ENCODE measurements at places on chromosomes 11 and 22.

DNA sequence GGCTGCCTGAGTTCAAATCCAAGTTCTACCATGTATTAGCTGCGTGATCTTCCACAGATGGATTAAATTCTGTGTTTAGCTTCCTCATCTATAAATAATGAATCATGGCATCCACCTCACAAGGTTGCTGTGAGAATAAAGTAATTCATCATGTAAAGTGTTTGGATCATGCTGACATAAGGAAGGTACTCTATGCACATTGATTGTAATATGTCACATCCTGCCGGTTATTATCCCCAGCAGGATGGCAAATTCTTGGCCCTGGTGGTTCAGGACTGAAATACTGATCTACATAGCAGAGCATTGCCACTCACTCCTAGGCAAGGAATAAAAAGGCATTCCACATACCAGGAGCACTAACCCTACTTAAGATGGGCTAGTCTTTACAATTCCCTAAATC is 40.8 kb downstream of the LGR4 start:
- DNase-seq = no peak

GRCh38 chr11:98069861-98070260 is 950.9 kb upstream of the CNTN5 start:
- no peak for DNase-seq

GRCh38 chr11:115126515-115127208 is 377.6 kb downstream of the CADM1 start:
- DNase-seq = no peak

DNA sequence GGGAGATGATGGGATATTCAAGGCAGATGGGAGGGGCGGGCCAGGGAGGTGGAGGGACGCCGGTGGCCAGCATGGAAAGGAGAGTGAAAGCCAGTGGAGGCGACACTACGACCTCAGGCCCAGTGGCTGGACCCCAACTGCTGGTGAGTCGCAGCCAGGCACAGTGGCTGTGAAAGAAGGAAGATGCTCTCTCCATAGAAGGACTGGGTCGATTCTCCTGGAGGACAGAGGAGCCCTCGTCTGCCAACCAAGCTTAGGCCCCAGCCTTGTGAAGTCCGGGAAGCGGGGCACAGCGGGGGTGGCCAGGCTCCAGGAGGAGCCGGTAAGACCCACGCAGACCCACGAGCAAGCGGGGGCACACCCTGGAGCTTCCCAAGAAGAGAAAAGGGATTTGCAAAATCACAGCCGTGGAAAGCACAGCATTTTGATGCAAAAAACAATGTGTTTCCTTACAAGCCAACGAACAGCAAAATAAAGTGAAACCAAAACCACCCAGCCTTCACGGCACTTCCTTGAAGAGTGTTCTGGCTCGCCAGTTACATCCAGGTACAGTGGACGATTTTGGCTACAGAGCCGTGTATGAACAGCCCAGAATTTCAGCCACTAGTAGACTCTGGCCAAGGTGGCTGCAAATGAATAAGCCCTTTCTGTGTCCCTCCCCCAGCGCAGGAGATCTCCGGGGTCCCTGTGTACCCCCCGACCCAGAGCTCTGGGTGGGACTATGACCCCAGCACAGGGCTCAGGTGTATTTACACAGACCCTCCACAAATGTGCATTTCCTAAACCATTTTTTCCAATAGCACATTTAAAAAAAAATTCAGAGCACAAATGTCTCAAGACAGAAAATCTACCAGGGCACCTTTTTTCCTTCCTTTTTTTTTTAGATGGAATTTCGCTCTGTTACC is 96.9 kb downstream of the TRMU start:
- no peak for DNase-seq

DNA sequence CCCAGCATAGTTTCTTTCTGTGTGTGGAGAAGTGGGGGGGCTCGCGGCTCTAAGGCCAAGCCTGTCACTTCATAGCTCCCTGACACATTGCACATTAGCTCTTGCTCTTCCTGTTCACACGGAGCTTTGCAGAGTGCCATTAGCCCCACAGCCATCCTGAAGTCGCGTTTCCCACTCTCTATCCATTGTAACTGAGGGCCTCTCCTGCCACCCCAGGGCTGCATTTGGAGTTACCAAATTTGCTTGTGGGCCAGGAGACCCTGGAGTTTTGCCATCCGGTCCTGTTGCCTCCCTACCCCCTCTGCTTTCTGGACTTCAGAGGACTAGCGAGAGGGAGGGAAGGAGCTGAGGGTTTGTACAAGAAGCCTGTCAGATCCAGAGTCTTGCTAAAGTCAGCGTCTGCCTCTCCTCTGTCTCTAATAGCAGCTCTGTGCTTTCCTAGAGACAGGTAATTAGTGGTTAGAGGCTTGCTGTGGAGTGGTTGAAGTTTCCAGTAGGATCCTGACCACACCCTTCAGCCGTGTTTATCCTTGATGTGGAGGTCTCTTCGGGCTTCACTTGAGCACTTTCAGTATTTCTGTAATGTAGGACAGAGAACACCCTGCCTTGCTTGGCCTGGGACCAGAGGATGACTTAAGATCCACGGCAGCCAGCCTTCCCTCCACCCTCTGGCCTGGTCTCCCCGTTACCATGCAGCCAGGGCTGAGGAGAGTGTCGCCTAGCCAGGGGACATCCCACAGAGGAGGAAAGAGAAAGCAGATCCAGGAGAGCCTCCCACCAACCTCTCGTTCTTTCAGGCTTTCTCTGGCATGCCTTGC is 14.1 kb downstream of the DCPS start:
- peak; percentile 28 for DNase-seq

All from hypothalamus (tissue), 51 donors.